ENCODE measurements at places on chromosomes 12 and 14.

DNA sequence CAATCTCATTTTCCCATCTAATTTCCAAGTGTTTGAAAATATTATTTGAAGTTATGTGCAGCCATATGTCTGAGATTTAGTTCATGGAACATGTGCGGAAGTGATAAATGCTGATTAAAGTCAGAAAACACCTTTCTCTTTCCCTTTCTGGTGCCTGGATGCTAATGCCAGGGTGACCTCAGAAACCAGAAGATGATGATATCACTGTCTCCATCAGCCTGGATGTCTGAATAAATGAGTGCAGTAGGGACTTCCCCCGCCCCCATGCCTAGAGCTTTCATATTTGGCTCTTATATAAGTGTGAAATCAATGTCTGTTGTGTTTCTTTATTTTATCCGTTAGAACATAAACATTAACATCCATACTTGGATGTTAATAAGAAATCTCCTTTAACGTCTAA lies 261.9 kb upstream of the LRIG3 start:
- no peak for DNase-seq

- no peak for DNase-seq
Observed at GRCh38 chr12:68420225-68421010, 88.3 kb upstream of the MDM1 start.

DNA sequence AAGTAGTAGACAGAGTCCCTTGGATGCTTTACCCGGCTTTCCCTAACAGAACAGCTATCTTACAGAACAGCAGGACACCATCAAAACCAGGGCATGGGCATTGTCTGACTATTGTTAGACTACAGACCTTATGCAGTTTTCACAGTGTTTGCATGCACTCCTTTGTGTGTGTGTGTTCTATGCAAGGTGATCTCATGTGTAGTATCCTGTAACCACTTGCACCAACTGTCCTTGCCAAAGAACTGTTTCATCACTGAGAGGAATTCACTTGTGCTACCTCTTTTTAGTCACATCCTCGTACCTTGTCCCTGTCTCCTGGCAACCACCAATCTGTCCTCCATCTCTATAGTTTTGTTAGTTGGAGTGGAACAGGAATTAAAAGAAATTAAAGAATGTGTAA lies 183.6 kb upstream of the PZP start:
- no peak for DNase-seq

DNA sequence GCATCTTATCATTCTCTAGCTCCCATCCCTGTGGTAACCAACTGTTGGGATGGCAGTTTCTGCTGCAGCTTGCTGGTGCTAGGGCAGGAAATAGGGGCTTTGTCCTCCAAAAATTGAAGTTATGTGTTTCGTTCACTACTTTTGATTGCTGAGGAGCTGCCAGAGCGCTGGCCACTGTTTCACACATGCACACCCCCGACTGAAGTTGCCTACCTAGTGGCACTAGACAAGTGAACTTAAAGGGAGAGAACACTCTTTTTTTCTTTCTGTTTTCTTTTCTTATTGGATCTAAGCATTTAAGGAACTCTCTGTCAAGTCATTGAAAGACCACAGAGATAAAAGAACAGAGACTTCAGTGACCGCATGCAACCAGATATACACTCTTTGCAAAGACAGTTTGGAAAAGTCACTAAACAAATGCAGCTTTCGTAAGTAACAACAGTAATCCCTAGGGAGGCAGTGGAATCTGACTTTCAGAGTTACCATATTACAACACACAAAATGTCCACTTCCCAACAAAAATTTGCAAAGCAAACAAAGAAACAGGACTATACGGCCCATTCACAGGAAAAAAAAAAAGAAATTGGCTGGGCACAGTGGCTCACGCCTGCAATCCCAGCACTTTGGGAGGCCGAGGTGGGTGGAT lies 12.0 kb downstream of the TFCP2 start:
- no peak for DNase-seq

- DNase-seq, result no peak
Observed at GRCh38 chr12:27330846-27331245, 1.8 kb upstream of the BMAL2 start.

DNA sequence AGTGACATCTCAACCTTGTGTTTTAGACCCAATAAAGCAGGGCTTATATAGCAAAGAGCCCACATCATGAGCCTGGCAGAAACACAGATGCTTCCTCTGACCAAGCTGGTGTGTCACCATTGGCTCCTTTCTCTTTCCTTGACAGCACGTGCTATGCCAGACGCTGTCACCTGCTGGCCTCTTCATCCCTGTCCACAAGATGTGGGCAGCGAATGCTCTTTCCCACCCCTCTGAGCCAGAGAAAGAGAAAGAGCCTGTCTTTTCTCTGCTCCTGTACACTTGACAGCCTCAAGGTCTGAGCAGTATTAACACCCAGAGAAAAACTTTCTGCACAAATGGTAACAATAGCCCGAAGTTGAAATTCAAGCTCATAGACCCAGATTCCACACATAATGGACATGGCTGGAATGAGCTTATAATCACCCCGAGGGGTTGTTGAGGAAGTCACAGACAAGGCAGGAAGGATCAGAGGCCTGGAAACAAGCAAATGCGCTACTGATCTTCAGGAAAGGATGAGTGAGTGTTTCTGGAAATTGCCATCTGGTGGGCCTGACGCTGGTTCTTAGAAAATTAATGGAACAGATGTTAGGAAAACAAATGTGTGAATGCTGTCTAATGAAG lies 8.9 kb downstream of the TGFB3 start:
- DNase-seq, result no peak

DNA sequence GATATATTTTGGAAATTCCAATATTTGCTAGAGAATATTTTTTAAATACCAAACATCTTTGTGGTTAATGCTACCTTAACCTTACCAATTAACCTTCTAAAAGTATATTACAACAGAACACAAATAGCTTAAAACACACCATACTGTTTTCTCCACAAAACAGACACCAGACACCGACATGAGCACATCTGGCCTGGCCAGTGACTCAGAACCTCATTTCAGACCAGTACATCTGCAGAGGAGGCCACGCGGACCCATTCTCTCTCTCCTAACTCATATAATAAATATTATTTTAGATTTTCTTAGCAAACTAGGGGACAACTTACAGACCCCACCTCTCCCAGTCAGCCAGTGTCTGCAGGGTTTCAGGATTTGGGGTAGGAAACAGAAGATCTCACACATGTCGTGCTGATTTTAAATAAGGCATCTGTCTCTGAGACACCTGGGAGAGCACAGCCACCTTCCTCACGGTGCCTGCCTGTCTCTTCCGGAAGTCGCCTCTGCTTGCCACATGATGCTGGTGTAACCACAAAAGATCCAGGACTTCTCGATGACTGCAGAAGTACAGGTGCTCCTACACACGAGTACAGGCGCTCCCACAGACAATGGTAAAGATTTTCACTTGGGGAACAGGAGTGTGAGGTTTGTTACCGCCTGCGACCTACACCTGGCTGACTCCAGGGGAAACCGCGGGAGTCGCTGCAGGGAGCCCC lies 9.7 kb upstream of the ANKLE2 start:
- DNase-seq, result no peak

DNA sequence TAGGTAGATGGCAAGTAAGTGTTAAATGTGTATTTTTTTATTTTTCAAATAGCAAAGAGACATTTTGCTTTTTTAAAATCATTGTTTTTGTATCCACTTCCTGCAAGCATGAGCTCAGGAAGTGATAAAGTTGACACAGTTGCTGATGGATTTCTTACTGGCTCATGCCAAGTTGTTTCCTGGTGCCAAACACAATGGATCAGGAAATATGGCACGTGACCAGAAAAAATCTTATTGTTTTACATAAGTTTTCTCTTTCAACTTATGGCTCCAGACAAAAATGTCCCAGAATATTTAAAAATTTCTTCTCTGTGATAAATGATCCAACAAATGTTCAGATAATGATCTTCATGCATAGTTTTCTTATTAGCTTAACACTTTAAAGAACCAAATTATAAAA lies 1279.1 kb upstream of the FLRT2 start:
- no peak for DNase-seq

All from NCI-H1105 treated with DMSO at 0.1 percent for 48 hours (cell line).